ENCODE measurements at places on chromosomes 11 and 22.

GRCh38 chr22:47067321-47067890 is 305.0 kb downstream of the TBC1D22A start:
- no peak for DNase-seq

DNA sequence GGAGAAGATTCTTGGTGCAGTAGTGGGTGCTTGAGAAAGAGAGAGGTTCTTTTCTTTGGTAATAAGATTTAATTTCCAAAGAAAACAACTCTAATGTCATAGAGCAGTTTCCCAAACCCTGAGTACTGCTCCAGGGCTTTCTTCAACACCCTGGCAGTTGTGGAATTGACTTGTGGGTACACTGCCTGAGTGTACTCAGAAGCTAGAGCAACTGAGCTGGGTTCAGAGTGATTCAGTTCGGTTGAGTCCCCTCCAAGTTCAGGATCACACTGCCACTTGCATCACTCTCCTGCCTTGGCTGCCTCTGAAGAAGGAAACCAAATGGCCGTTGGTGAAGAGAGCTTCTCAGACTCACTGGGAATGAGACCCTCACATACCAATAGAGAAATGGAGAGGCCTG is 5.3 kb downstream of the DMC1 start:
- DNase-seq = no peak

GRCh38 chr22:42368379-42369249 is 63.6 kb downstream of the NFAM1 start:
- peak; percentile 5 for DNase-seq

DNA sequence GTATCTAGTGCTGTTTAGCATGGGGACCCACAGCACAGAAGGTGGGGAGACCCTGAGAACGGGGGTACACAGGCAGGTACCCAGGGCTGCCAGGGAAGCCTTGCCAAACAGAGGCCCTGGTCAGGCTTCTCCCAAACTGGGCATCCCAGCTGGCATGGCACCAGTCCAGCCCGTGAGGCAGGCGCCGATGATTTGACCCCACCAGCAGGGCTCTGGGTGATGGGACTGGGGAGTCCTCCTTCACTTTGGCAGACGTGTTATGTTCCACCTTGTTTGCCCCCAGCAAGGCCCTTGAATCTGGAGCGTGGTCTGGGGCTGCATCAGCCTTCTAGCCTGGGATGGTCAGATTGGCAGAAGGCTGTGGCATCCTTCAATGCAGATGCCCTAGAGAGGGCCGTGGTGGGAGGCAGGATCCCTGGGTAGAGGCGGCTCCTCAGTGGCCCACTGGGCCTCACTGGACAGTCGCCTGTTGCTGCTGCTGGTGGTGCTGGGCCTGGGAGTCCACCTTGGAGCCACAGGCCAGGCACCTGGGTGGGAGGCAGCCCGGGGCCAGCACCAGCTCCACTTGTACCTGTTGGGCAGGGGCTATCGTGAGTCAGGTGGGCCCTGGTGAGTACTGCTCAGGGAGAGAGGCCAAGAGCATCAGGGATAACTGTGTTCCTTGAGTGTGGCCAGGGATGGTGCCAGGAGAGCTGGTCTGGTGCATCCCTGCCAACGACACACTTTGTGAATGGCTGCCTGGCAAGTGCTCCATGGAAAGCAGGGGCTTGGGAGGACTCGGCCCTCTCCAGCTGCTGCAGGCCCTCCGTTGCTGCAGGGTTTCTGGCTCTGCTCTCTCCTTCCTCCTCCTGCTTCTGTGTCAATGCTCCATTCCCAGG is 3.3 kb downstream of the ADORA2A start:
- DNase-seq = no peak

DNA sequence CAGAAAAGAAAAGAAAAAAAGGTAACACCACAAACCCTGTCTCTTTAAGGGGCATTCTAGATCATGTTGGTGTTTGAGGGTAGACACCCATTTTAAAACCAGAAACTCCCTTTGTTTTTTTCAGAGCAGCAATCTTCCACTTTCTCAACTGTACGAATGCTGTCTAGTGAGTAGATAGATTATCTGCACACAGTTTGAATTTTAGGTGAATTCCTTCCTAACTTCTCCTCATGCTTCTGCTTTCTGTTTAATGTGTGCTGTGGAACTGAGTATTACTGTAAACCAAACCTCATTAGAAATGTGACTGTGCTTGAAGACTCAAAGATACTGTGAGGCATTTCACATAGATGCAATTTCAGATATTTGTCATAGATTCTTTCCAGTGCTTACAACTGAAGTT is 102.4 kb downstream of the PRMT3 start:
- no peak for DNase-seq

- DNase-seq = no peak
Observed at GRCh38 chr11:29258411-29258810, 758.4 kb downstream of the KCNA4 start.

DNA sequence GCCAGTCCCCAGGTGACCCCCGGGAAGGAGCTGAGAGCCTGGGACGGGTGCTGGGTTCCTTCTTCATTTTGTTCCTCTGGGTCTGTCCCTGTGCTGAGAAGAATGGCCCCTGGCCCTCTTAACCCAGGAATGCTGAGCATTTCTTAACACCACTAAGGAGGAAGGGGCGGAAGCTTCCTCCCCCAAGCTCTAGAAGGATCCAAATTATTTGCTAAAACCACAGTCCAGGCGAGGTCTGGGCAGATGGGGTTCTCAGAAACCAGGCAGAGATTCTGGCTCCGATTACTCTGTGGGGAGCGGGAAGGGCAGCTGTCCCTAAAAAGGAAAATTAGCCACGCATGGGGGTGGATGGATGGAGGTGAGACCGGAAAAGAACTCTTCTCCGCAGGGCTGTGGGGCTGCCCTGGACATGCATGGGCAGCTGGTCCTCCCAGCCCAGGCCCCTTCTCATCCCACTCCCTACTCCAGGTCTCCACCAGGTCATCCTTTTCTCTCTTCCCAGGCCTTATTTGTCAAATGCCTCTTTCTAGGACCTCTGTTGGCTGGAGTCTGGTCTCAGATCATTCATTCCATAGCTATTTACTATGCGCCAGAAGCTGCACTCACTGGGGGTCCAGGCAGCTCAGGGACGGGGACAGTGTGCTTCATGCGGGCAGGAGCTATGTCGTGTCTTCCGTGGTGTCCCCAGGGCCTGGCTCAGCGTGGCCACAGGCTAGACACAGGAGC is 45.0 kb upstream of the MYH9 start:
- no peak for DNase-seq

GRCh38 chr22:21761086-21761485 is 25.5 kb upstream of the YPEL1 start:
- DNase-seq = no peak

DNA sequence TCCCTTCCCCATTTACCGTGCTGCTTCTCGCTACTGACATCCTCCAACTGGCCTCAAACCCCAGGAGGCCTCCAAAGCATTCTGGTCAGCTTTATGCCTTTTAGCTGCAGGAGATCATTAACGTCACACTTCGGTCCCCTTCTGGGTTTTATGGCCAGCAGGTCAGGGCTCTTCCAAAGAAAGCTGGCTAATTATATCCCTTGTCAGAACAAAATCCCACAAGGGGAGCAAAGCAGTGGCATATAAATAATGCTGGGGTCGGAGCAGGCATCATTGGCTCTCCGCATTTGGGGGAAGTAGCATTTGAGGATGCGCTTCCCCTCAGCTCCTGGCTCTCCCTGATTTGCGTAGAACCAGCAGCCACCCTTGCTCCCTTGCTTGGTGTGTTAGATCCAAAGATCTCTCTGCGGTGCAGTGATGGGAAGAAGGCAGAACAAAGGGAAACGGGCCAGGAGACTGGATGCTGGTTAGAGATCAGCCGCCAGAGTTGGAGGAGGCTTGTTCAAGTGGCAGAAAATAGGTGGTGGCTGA is 117.4 kb downstream of the DBX1 start:
- DNase-seq = no peak

GRCh38 chr11:45161252-45162063 is 15.0 kb downstream of the PRDM11 start:
- no peak for DNase-seq

- no peak for DNase-seq
Observed at GRCh38 chr11:69086152-69087132, 37.7 kb downstream of the TPCN2 start.

Measured in CD4-positive, alpha-beta T cell treated with Interleukin-6 at 100 ng/mL for 8 hours (primary cell).